ENCODE measurements at places on chromosomes 7 and 10.

DNA sequence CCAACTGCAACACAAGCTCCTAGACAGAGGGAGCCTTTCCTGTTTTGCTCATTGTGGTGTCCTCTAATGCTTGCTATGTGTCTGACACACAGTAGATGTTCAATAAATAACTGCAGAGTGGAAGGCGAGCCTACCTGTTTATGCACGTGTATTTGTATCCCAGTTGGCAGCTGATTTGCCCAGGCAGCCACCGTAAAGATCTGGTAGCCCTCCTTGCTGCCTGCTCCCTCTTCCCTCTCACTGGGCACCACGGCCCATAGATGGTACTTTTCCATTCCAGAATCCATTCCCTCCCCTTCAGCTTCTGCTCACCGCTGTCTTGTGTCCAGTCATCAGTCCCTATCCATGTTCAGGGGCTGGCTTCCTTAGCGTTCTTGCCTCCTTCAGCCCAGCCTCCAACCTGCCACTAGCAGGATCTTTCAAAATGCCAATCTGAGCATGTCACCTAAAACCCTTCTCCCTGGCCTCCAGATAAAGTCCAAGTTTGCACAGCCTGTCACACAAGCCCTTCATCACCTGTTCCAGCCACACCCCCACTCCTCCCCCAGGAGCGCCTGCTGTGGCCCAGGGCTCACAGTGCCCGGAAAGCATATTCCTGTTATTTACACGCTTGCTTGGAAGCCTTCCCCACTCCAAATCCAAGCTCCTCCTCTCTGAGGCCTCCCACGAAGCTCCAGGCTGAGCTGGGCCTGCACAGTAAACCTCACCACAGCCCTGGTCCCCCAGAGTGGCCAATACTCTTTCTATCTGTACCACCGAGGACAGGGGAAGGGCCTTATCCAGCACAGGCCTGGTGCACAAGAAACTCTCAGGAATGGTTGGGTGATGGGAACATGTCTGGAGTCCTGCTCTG is 21.0 kb downstream of the ZCCHC24 start:
- DNase-seq, result no peak

- no peak for DNase-seq
Observed at GRCh38 chr7:117274951-117275350, 47.9 kb downstream of the WNT2 start.

GRCh38 chr7:105677410-105677730 is 96.1 kb upstream of the EFCAB10 start:
- no peak for DNase-seq

DNA sequence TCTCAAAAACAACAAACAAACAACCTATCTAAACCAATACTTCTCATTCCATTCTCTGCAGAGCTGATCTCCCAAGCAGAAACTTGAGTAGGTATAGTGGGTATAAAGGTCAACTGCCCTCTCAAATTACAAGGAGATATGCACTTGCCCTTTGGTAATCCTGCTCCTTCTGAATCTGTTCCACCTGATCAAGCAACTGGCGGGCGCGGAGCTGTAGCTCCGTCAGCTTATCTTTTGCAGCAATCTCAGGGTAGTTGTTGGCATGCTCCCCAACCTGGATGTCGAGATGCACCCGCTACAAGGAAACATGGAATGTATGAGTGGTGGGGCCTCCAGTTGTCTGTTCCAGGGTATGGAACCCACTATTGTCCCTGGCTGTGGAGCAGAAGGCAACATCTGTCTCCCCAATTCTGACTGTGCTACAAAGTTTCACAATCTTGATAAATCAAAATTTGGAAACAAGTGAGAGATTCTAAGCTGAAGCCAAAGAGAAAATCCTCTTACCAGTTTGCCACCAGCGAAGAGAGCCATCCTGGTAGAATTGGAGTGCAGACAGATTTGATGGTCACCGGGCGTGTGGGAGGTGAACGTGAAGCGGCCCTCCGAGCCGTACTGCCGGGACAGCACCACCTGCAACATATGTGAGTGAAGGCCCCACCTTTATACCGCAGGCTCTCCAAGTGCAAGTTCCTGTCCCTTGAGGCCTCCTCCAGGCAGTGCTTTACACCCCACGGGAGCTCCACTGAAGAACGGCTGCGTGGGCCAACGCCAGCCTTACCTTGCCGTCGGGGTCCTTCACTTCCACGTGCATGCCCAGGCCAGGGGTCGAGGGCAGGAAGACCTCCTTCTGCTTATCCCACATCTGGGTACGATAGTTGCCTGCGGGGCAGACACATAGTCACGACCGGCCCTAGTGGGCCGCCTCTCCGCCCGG is 819 bp downstream of the TMED4 start:
- DNase-seq, result peak; percentile 33

GRCh38 chr7:7967886-7968543 is 581 bp upstream of the GLCCI1 start:
- no peak for DNase-seq

DNA sequence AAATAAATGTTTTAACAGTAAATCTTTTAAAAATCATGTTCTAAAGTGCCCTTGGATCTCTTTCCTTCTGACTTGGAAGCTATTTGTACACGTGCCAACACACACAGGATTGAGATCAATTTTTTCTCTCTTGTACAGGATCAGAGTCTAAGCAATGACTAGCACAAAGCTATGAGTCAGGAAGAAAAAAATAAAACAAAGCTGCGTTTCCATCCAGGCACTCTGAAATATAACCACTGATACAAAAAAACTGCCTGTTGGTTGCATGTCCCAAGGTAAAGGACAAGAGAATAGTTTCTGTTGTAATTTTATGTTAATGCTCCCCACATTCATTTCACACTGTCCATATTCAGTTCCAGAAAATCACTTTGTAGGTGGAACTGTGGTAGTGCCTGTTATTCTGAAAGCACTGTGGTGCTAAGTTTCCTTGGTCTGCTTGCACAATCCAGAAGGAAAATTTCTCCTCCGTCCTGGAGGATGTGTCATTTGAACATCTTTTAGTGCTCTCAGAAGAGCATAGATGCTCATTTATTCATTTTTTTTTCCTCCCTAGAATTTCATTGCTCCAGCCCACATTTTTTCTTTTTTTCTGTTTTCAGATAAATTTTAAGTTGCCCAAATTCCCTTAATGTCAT is 113.4 kb downstream of the PLXDC2 start:
- DNase-seq, result no peak

DNA sequence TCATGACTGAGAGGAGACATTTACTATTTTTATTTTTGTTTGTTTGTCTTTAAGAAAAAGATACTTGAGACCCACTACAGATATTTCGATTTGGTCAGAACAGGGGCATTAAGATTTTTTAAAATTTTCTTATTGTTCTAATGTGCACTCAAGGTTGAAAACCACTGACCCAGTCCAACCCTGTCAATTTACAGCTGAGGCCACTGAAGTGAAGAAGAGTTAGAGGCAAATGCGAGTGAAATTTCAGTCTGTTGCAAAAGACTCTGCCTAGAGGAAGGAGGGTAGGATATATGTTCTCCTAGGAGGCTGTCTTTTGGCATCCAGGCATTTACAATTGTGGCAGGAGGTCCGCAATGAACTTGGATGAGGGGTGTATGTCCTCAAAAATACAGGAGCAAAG is 396.3 kb downstream of the RPS24 start:
- no peak for DNase-seq

DNA sequence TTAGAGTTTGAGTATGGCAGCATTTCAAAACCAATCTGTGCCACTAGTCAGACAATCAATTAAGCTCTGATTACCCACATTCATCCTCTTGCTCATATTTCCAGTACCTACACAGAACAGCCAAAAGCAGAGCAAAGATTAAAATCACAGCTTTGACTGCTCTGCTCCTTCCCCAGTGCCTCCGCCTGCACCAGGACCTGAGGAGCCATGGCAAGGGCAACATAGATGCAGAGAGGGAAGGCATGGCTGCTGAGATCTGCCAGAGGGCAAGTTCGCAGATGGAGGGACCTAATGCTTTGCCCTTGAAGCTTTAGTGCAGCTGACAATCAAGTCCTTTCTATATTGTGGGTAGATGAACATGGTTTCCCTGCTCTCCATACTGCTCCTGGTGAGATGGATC is 148.1 kb downstream of the HTR7 start:
- no peak for DNase-seq

GRCh38 chr7:28815928-28816373 is 142.2 kb downstream of the TRIL start:
- DNase-seq, result no peak

GRCh38 chr7:143391462-143392404 is 10.6 kb downstream of the ZYX start:
- DNase-seq, result no peak

DNA sequence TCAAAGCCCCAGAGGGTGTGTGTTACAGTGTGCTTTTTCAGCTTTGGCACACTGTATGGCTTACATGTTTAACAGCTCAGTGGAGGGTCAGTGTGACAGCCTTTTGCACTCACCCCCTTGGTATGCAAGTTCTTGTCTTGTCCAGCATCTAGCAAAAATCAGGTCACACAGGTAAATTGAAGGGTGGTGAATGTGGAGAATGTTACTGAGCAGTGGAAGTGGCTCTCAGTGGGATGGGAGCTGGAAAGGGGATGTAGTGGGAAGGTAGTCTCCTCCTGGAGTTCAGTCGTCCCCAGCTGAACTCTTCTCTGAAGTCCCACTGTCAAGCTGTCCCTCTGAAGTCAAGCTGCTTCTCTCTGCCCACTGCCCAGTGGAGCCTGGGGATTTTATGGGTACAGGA is 21.0 kb upstream of the C10orf90 start:
- no peak for DNase-seq

GRCh38 chr7:36272211-36272566 is 117.5 kb upstream of the ANLN start:
- no peak for DNase-seq

- no peak for DNase-seq
Observed at GRCh38 chr10:68208424-68209042, 23.4 kb downstream of the ATOH7 start.

GRCh38 chr10:132114953-132115520 is 49.3 kb downstream of the JAKMIP3 start:
- DNase-seq, result no peak

DNA sequence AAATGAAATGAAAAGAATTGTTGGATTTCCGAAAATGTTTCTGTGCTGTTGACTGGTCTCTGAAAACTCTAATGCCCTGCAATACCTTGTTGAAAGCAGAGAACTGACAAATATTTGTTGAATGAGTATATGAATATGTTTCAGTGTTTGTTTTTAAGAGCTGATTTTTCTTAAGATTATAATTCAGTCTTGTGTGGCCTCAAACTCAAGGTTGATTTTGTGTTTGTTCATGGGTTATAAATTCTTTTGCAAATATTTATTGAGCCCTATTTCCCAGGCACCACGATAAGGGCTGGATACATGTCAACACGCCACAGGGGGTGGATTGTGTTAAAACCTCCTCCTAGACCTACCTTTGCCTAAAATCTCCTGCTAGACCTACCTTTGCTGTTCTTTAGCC is 203.9 kb upstream of the PLPP4 start:
- DNase-seq, result no peak

GRCh38 chr10:4766454-4766853 is 59.6 kb upstream of the AKR1E2 start:
- DNase-seq, result no peak

DNA sequence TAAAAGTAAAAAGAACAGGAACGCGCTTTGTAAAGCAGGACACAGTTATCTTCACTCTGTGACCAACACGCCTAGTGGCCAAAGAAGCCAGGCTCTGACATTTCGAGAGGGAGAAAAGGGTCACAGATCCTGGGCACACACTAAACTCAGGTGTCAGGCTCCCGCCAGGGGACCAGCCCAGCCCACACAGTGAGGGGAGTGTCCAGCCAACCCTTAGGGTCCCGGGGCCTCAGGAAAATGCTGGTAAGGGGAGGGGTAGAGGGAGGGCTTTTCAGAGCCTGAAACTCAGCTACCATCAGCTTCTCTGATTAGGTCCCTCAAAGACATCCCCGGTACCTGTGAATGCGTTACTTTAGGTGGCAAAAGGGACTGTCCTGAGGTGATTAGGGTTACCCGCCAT is 16.6 kb downstream of the ANXA11 start:
- no peak for DNase-seq

DNA sequence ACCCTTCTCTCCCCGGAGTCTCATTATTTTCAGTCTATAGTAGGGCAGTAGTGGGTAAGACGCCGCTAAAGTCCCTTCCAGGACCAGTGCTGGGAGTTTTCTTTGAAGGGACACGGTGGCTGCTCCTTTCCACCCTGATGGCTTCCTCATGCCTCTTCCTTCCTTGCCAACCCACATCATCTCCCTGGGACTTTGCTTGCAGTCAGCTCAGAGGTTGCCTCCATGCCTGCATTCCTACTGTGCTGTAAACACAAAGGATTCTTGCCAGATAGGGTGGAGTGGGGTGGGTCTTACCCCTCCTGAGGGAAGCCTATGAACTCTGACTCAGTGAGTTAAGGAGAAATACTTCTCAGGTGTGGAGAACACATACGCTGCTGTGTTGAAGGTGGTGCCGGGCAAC is 59.9 kb upstream of the IGFBP3 start:
- no peak for DNase-seq

- DNase-seq, result no peak
Observed at GRCh38 chr10:23584396-23584795, 145.5 kb downstream of the OTUD1 start.

DNA sequence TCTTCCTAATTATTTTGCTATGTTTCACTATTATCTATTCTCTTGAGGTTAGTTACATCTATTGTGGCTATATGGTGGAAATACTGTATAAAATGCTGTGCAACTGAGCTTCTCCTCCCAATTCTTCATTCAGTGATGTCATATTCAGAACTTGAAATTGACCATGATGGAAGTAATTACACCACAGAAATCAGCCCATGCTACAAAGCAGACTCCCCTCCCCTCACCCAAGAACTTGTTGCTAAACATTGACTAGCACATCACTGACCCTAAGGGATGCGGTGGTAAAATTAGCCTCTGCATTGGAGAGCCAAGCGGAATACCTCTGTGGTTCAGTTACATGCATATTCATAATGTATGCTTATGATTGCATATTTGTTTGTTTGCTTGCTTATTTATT is 8.8 kb downstream of the CALD1 start:
- no peak for DNase-seq

GRCh38 chr10:98832196-98832595 is 385.5 kb upstream of the HPS1 start:
- no peak for DNase-seq

GRCh38 chr10:11849277-11849676 is 26.1 kb downstream of the PROSER2 start:
- DNase-seq, result no peak

GRCh38 chr10:3226960-3227744 is 54.6 kb upstream of the PITRM1 start:
- DNase-seq, result no peak

DNA sequence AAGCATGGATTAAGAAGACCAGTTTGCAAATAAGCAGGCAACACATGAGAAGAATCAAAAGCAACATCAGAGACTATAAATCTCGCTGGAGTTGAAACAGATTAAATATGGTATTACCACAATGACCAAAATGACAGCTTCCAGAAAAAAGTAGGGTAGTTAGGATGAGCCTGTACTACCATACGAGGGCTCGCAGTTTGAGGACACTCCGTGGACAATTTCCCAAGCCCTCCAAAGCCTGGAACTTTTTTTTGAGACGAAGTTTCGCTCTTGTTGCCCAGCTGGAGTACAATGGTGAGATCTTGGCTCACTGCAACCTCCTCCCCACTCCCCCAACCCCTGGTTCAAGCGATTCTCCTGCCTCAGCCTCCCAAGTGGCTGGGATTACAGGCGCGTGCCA is 1.0 kb downstream of the LRRC17 start:
- DNase-seq, result no peak

Measured in activated CD4-positive, alpha-beta T cell treated with anti-CD3 and anti-CD28 coated beads for 24 hours (primary cell).